ENCODE measurements at places on chromosomes 5 and 9. TPM values are rescaled to one million over a fixed set of nuclear protein-coding genes. Genes with fewer than 3 reads are reported as not detected.

PCDHB7 gene
- 1.1 TPM for total RNA-seq

SLC45A2 gene
- 0.39 TPM for total RNA-seq

LRRC8A gene
- total RNA-seq = 27.5 TPM

SPATA31D4 gene
- not detected for total RNA-seq

TRIM14 gene
- 2.8 TPM for total RNA-seq

NDST1 gene
- 28.6 TPM for total RNA-seq

SCGB3A2 gene
- not detected for total RNA-seq

N4BP3 gene
- total RNA-seq = 4.6 TPM

SLC9A3 gene
- 1.5 TPM for total RNA-seq

GMCL2 gene
- not detected for total RNA-seq

PLGRKT gene
- total RNA-seq = 16.5 TPM

CYLC2 gene
- not detected for total RNA-seq

SLC6A18 gene
- not detected for total RNA-seq

ENTREP1 gene
- 6.7 TPM for total RNA-seq

ALDOB gene
- not detected for total RNA-seq

CXCL14 gene
- total RNA-seq = 288 TPM

SLC23A1 gene
- 0.30 TPM for total RNA-seq

GLDC gene
- total RNA-seq = 1.3 TPM

CCDC112 gene
- total RNA-seq = 8.6 TPM

DBH gene
- total RNA-seq = under 0.01 TPM

IL7R gene
- 2.0 TPM for total RNA-seq

RLN2 gene
- total RNA-seq = not detected

DMRTA1 gene
- total RNA-seq = 0.79 TPM

GABRA1 gene
- not detected for total RNA-seq

NME5 gene
- total RNA-seq = 1.3 TPM

PCDHGA12 gene
- total RNA-seq = 3.9 TPM

TCF7 gene
- total RNA-seq = 3.5 TPM

MAMDC4 gene
- total RNA-seq = 2.5 TPM

ENHO gene
- 3.3 TPM for total RNA-seq

WDR38 gene
- total RNA-seq = not detected

GPR21 gene
- total RNA-seq = 4.3 TPM

SLCO4C1 gene
- 4.2 TPM for total RNA-seq

C1QTNF2 gene
- 12.3 TPM for total RNA-seq

SPATA24 gene
- total RNA-seq = 3.5 TPM

SYK gene
- 10.2 TPM for total RNA-seq

SETD9 gene
- 7.8 TPM for total RNA-seq

VDAC1 gene
- total RNA-seq = 116 TPM

ZNG1C gene
- 26.1 TPM for total RNA-seq

DPYSL3 gene
- 71.4 TPM for total RNA-seq

CAVIN4 gene
- 39.9 TPM for total RNA-seq

BARHL1 gene
- total RNA-seq = not detected

OLFM1 gene
- total RNA-seq = 4.8 TPM

FOXD4 gene
- total RNA-seq = 0.10 TPM

IFNA21 gene
- not detected for total RNA-seq

GAS1 gene
- total RNA-seq = 97.8 TPM

MRPL36 gene
- 23.1 TPM for total RNA-seq

KIF4B gene
- total RNA-seq = not detected

NUDCD2 gene
- total RNA-seq = 8.2 TPM

CERCAM gene
- total RNA-seq = 54.4 TPM

PCDHGA10 gene
- total RNA-seq = 4.9 TPM

OR1Q1 gene
- total RNA-seq = not detected

PGM5 gene
- 13.8 TPM for total RNA-seq

LRRC70 gene
- total RNA-seq = 8.5 TPM

GPR150 gene
- total RNA-seq = not detected

CAMSAP1 gene
- total RNA-seq = 22.8 TPM

UBE2QL1 gene
- total RNA-seq = 0.89 TPM

PCDHB9 gene
- 0.89 TPM for total RNA-seq

CDX1 gene
- total RNA-seq = 0.49 TPM

RANBP3L gene
- 5.1 TPM for total RNA-seq

Measured in skin of body (tissue), 3 donors.